Effector memory CD8-positive, alpha-beta T cell (primary cell): ENCODE measurements at places on chromosomes 4 and X.

GRCh38 chr4:7788193-7788592 lies 151.5 kb downstream of the AFAP1 start:
- no peak for DNase-seq

DNA sequence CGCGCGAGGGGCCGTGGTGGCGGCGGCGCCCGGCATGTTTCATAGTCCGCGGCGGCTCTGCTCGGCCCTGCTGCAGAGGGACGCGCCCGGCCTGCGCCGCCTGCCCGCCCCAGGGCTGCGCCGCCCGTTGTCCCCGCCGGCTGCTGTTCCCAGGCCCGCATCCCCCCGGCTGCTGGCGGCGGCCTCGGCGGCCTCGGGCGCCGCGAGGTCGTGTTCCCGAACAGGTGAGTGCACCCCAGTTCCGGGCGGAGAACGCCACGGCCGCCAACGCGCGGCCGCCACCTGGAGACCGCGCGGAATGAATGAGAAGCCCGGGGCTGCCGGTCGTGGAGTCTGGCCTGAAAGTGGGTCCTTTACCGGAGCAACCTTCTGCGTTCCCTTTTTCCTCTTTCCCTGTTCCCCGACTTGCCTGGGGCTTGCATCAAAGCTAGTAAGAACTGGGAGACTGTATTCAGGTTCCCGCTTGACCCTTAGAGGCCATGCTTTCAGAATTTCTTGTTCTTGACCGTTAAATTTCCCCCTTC lies 429 bp downstream of the NOCT start:
- no peak for DNase-seq

GRCh38 chrX:80572636-80573035 lies 152.4 kb downstream of the TENT5D start:
- no peak for DNase-seq

GRCh38 chr4:152044331-152045036 lies 283.7 kb upstream of the GATB start:
- DNase-seq, result no peak

DNA sequence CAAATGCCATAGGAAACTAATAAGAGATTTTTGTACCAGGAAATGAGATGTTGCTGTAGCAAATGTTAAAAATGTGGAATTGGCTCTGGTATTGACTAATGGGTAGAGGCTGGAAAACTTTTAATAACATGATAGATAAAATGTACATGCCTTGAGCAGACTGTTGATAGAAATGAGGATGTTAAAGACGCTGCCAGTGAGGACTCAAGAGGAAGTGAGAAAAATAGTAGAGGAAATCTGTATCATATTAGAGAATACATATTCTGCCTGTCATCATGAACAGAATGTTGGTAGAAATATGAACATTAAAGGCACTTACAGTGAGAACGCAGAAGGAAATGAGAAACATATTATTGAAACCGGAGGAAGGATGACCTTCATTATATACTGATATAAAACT lies 577.2 kb upstream of the HTR2C start:
- DNase-seq, result no peak

- no peak for DNase-seq
These were observed 4.5 kb upstream of the NKX1-1 start for GRCh38 chr4:1410491-1411325.

- no peak for DNase-seq
These were observed 129.8 kb downstream of the PPP3CA start for GRCh38 chr4:101217353-101218031.

DNA sequence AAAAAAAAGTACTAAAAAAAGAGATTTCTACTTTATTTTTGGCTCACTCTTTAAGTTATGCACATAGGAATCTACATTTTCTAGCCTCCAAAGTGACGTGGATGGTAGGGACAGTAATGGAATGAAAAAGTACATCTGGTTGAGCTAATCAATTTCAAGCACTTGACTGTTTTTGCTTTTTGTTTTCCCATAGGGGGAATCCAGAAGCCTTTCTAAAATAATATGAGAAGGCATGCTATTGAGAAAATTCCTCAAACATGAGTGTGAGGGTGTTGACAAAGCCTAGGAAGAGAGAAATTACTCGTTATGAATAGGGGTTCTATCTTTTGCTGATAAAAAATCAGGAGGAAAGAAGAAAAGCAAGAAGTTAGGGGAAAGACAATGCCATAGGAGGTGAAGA lies 242.5 kb upstream of the PUDP start:
- DNase-seq, result no peak

DNA sequence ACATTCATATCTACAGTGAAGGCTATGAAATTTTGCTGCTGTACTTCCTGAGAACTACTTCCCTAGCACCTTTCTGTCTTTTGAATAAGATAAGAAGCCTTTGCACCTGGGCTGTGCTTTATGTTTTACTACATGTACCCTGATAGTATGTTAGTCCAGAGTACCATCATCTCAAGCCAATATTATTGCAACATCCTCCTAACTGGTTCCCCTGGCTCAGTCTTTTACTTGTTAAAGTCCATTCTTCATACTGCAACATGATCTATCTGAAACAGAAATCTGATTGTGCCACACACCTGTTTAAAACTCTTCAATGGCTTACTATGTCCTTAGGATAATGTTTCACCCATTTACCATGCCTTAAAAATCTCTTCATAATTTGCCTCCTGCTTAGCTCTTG lies 102.3 kb downstream of the AGTR2 start:
- DNase-seq, result no peak

- DNase-seq, result no peak
These were observed 1516.4 kb upstream of the PABPC4L start for GRCh38 chr4:135718019-135718418.

DNA sequence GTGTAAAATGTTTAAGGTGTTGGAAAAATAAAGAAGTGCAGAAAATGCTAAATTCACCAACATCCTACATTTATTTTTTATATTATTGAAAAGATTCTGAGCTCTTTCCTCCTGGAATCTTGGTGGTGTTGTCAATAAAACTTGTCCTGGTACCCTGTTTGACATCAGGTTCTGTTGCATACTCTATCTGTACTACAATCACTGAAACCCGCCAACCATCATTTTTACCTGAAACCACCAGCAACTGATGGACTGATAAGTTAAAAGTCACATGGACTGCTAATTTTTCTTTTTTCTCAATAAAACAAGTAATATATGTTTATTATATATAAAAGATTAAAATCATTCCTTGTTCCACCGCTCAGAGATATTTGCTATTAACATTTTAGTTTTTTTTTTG lies 23.4 kb downstream of the STAP1 start:
- DNase-seq, result no peak

DNA sequence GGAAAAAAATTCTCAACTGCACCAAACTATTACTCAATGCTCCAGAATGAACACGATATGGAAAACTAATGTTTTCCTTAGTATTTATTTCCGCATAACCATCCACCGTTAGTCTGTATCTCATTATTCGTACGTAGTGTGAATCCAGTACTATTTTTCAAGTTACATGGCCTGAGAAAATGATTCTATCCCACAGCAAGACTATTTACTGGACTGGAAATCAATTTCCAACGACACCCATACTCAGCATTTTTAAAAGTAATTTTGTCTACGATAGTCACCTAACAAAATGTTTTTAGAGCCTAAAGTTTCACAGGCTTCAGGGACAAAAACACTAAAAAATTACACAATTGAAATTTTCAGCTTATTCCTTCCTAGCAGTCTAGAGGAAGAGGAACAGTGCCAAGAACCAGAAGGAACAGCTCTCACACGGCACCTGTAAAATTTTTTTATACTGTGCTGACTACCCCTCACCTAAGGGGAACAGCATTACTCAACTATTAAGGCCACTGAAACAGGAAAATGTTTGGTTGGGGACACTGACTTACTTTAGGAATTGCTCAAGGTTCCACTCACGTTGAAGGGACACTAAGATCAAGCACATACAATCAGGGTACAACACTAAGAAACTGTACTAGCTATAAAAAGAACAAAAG lies 9.6 kb downstream of the UBE2D3 start:
- DNase-seq, result no peak

GRCh38 chr4:121943941-121944340 lies 7.9 kb downstream of the TRPC3 start:
- peak; percentile 16 for DNase-seq

GRCh38 chrX:1025413-1025812 lies 187.0 kb downstream of the CRLF2 start:
- no peak for DNase-seq

GRCh38 chr4:183429489-183429888 lies 14.9 kb upstream of the CDKN2AIP start:
- DNase-seq, result no peak

- no peak for DNase-seq
These were observed 133.0 kb downstream of the SNCA start for GRCh38 chr4:89703829-89704590.

GRCh38 chr4:82969414-82969813 lies 41.2 kb downstream of the LIN54 start:
- DNase-seq, result no peak

DNA sequence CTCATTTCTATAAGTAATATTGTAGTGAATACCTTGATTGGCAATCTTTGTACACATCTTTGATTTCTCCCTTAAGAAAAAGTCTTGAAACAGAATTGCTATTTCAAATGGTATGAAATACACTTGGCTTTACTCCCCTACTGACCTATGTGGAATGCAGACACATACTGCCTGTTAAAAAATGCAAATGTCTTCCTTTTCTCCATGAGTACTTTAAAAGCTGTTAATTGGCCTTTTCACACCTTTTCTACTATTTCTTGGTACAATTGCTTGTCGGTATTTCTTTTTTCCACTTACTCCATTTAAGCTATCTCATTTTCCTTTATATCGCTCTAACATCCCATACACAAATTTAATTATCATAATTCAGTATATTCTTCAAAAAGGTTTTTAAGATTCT lies 87.2 kb downstream of the FRYL start:
- no peak for DNase-seq

- DNase-seq, result no peak
These were observed 1086.2 kb downstream of the STIM2 start for GRCh38 chr4:27946799-27947198.

- no peak for DNase-seq
These were observed 156.1 kb downstream of the RAB28 start for GRCh38 chr4:13327991-13328390.

- DNase-seq, result no peak
These were observed 67.0 kb upstream of the KLHL13 start for GRCh38 chrX:118183606-118184005.

GRCh38 chrX:51894697-51895336 lies 1.4 kb downstream of the MAGED1 start:
- DNase-seq, result no peak

- no peak for DNase-seq
These were observed 51.6 kb downstream of the RS1 start for GRCh38 chrX:18620349-18620748.

- no peak for DNase-seq
These were observed 70.2 kb downstream of the TRPC5 start for GRCh38 chrX:112012360-112012759.

DNA sequence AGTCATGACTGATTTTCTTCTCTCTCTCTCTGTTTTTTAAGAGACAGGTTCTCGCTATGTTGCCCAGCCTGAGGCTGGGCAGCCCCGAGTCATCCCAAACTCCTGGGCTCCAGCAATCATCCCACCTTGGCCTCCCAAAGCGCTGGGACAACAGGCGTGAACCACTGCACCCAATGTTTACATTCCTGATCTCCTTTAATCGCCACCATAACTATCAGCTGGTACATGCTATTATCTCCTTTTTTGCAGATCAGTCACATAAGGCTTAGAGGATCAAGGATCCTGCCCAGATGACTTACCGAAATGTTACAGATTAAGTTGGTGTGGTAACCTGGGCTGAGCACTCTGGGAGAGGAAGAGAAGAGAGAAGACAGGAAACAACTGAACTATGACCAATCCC lies 1.5 kb upstream of the USP46 start:
- no peak for DNase-seq

GRCh38 chrX:22730542-22730941 lies 269.2 kb upstream of the DDX53 start:
- DNase-seq, result no peak

DNA sequence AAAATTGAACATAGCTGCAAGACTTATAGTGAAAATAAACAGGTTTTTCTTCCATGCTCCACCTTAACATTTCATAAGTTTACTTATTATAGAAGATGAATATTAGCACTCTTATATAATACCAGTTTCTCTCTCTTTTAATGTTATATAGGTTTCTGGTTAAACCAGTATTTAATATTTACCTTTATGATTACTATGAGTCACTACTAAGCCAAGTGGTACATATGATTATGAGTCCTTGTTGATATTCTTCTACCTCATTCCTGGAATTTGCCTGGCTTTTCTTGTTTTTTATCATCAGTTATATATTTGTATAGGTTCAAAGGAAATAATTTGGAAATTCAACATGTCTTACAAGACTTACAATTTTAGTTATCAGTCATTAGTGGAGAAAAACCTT lies 89.9 kb upstream of the MAOA start:
- no peak for DNase-seq

GRCh38 chrX:3244955-3245354 lies 101.5 kb downstream of the MXRA5 start:
- no peak for DNase-seq

DNA sequence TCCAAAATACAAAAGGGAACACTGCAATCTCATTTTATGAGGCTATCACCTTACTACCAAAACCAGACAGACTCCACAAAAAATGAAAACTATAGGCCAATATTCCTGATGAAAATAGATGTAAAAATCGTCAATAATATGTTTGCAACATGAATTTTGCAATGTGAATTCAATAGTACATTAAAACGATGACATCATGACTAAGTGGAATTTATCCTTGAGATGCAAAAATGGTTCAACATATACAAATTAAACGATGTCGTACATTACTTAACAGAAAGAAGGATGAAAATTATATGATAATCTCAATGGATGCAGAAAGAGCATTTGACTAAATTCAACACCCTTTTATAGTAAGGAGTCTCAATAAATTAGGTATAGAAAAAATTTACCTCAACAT lies 123.0 kb downstream of the AREG start:
- DNase-seq, result no peak

DNA sequence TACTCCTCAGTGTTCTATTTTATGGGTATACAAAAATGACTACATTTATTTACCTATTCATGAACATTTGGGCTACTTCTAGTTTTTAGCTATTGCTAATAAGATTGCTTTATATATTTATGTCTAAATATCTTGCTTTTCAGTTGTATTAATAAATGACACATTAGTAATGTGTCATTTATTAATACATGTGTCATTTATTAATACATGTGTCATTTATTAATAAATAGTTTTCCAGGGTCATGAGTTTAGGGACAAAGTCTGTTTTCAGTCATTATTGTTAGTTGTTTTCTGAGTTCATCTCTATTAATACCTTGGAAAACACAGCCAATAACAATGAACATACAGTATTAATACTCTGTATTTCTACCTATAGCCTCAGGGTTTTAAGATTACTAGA lies 1630.7 kb upstream of the IGFBP7 start:
- no peak for DNase-seq
